ENCODE measurements at places on chromosomes 6 and 20.

DNA sequence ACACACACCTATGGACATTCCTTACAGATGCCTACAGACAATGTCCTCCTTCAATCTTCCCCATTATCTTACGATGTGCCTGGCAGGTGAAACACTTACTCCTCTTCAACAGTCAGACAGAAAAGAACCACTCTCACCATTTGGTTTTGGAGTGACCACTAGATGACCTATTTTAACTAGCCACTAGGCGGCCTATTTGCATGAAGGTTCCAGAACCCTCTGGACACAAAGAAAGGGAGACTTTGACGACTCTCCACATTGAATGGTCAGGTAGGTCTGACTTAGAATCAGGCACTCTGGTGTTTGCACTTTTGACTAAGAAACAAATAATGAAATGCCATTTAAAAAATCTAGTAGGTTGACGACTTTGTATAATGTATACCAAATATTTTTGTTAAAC lies 42.0 kb downstream of the PNLDC1 start:
- DNase-seq: no peak

DNA sequence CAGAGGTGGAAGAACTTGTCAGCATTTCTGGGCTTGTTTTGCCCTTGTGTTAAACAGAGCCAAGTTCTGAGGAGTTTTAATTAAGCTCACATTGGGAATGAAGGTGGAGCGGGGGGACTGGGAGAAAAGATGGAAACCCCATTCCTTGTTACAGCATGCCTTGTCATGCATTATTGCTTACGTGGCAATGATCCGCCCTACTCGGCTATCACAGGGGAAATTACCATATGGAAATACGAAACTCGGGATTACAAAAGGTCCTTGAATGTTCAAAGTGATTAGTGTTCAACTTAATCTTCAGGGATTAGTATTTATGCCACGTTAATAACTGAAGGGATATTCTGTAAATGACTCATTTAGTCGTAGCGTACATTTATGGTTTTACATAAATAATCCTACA lies 86.4 kb downstream of the MAP3K7 start:
- no peak for DNase-seq

GRCh38 chr6:5997420-5997987 lies 9.2 kb downstream of the NRN1 start:
- DNase-seq: no peak

DNA sequence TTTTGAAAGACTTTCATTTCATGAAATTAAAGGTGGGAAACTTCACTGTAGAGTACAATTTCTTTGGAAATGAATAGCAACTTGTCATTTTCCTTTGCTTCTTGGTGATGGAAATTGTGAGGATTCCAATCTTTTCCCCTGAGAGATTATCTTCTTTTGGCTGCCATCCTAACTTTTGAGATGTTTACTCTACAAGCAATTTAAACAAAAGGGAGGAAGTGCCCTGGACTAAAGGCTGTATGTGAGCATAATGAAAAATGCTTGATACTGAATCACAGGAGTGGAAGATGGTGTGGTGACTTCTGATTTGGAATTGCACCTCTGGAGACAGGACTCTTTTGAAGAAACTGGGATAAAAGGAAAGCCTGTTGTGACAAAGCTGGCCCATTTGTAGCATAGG lies 43.1 kb upstream of the JAG1 start:
- no peak for DNase-seq

DNA sequence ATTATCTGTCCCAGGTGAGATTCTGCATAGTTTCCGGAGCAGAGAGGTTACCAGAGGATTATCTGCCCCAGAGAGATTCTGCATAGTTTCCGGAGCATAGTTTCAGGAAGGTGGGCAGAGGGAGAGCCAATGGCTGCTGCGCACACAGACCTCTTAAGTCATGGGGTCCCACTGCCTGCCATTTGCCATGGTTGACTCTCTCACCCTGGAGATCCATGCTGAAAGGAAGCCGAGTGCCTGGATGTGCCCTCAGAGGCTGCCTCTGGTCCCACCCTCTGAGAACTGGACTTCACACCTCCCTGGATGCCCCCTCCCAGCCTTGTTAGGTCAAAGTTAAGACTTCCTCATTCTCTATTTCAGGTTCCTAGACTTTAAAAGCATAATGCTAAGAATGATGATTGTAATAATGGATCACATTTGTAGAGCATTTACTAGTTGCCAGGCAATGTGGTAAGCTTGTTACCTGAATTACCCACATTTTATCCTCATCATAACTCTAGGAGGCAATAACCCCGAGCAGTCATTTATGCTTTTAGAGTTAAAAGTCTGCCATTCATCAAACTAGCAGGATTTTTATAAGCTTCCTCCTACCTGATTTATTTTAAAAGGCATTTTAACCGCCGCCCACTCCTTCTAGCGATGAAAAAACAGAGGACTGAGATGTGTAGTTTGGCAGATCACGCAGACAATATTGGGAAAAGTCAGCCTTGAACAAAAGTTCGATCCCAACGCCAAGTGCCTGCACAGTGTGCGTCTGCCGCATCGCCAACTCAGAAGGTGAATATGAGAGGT lies 11.9 kb downstream of the SERPINB9 start:
- no peak for DNase-seq

DNA sequence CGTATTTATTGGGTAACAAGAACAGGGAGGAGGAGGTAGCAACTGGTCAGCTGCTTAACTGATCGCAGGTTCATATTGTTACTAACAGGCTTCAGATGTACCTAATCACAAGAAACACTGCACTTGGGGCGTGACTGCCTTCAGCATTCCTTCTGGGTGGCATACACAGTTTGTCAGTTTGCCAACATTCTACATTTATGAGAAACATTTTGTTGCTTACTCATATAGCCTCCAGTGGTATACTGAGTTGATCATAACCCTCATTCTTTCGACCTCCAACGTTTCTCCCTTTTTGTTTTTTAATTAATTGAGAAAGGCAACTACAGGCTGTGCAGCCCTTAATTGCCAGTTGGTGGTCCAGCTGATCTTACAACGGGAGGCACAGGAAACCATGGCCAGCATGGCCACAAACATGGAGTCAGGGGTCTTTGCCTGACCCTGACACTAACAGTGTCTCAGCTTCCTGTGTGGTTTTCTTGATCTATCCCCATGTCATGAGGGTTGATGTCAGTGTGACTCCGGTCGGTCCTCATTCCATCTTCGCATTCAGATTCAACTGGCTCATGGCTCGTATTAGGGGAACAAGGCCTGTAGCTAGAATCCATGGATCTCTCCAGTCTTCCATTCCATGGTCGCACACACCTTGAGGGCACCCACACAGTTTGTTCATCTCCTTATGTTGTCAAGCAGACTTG lies 9.4 kb downstream of the EPB41L2 start:
- no peak for DNase-seq

GRCh38 chr20:34310481-34311117 lies 7.4 kb upstream of the AHCY start:
- no peak for DNase-seq

DNA sequence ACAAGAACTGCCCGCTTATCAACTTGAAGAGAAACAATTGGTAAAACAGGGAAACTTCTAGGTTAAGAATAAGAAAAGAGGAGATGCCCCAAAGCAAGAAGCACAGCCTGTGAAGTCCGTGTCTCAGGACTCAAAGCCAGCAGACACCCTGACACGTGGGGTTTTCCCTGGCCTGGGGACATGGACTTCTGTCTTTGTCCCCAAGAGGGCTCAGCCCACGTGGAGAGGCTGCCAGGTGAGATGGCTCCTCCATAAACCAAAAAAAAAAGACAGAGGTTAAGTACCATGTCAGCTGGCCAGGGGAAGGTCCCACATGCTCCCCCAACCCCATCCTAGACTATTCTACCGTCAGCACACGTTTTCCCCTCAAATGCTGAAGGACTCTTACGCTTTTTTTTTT lies 9.9 kb downstream of the SERPINB6 start:
- DNase-seq: no peak

DNA sequence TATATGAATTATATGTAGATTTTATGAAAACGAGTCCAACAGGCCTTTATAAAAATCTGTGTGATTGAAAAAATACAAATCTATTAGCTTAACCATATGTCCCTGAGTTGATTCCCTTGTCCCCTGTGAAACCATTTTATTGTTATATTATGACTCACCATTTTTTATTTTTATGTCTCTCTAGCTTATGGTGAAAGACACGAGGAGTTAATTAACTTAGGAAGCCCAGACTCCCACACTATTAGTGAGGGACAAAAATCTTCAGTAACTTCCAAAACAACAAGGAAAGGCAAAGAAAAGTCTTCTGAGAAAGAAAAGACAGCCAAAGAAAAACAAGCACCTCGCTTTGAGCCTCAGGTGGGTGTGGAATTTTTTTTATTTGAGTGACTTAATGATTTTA lies 183.1 kb downstream of the ADGB start:
- no peak for DNase-seq

GRCh38 chr6:150987371-150987828 lies 121.9 kb downstream of the MTHFD1L start:
- DNase-seq: peak; percentile 17

GRCh38 chr6:33704215-33705066 lies 7.1 kb downstream of the UQCC2 start:
- DNase-seq: no peak

GRCh38 chr6:79574174-79574573 lies 36.9 kb upstream of the LCA5 start:
- no peak for DNase-seq

DNA sequence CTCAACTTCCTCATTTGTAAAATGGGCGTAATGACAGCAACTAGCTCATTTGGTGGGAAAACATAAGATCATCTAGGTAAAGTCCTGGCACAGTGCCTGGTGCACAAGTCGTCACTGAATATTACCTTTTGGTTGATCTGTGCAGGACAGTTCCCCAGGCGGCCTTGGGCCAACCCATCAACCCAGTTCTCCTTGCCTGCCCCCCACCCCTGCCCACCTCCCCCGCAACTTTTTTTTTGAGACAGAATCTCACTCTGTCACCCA lies 99.2 kb downstream of the JPH2 start:
- DNase-seq: no peak

- DNase-seq: no peak
Measured at GRCh38 chr6:158266131-158266530, 46.1 kb upstream of the TULP4 start.

DNA sequence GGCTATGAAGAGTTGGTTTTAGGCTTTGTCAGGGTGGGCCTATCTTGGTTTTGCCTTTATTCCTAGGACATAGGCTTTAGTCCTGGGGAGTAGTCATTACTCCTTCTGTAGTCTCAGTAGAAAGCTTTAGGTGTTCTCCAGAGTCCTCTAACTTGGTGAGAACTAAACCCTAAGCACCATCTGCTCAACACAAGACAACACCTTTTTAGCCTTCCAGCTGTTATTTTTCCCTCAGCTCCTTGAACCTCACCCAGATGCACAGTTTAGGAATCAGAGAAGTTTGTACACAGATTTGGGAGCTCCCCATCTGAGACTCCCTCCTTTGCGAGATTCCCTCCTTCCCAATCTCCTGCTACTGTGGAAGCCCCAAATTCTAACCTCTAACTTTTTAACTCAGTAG lies 141.3 kb downstream of the QRSL1 start:
- DNase-seq: no peak

DNA sequence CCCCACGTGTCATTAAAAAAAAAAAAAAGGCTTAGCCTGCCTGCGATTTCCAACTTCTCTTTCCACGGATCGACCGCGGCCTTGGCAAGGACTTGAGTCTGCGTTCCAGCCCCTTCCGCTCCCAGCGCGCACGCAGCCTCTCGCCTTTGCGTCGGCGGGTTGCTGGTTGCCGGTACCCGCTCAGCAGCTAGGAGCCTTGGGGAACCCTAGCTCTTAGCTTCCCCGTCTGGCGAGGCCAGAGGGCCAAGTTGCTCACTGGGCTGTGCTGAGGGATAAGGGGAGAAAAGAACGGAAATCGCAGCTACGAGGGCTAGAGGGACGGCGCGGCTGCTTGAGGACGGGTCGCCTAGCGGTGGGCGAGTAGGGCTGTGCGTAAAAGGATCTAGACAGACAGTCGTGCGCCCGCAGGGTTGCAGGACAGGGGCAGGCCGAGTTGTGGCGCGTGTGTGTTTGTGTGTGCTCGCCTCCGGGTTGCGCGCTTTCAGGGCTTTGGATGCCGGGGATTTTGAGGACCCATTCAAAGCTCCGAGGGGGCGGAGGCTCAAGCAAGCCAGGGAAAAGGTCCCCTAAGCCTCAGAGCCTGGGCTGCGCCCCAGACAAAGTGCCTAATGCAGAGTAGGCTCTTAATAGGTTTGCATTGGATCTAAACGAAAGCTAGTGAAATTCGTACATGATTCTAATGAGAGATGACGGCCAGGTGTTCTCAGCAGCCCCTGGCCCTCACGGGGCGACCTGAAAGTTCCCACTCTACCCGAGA lies 40.5 kb upstream of the OSTM1 start:
- DNase-seq: no peak

GRCh38 chr6:116158641-116159040 lies 32.7 kb upstream of the COL10A1 start:
- no peak for DNase-seq

- DNase-seq: no peak
Measured at GRCh38 chr6:52790861-52791260, 12.8 kb downstream of the GSTA1 start.

DNA sequence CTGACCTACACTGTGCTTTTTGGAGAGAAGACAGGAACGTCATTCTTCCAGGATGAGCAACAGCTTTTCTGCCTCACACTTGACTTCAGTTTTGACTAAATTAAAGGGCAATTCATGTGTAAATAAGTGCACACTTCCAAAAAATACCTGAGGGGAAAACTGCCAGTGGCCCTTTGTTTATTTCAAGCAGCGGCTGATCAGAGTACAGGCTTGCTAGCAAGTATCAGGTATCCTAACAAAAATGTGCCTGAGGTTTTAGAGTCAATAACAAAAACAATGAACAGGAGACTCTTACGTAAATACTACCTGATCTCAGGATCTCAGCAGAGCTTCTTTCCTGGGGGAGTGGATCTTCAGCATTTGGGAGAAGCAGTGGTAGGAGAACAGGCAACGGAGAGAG lies 12.4 kb downstream of the LY86 start:
- no peak for DNase-seq

- DNase-seq: no peak
Measured at GRCh38 chr20:48273843-48274242, 488.6 kb upstream of the SULF2 start.

All from stimulated activated CD8-positive, alpha-beta memory T cell treated with anti-CD3 and anti-CD28 coated beads, Interleukin-2, amount 100 ng/mL, for 48 hours (primary cell).